ENCODE measurements at places on chromosomes 1 and 21. TPM values are rescaled to one million over a fixed set of nuclear protein-coding genes. Genes with fewer than 3 reads are reported as not detected.

The KRTAP7-1 gene
- total RNA-seq: not detected

The ATAD3B gene
- total RNA-seq: 18.3 TPM

The CNR2 gene
- not detected for total RNA-seq

The UBXN10 gene
- not detected for total RNA-seq

The FAM151A gene
- total RNA-seq: not detected

The CFHR4 gene
- not detected for total RNA-seq

The TFF1 gene
- total RNA-seq: not detected

The HSD3B1 gene
- not detected for total RNA-seq

The NKAIN1 gene
- not detected for total RNA-seq

The AADACL3 gene
- total RNA-seq: not detected

The AVPR1B gene
- not detected for total RNA-seq

The GRIK3 gene
- not detected for total RNA-seq

The ADCY10 gene
- total RNA-seq: 0.13 TPM

The SELP gene
- total RNA-seq: not detected

The RASAL2 gene
- 27.5 TPM for total RNA-seq

The OR2L5 gene
- not detected for total RNA-seq

The MAN1C1 gene
- 0.05 TPM for total RNA-seq

The RNU5D-1 gene
- total RNA-seq: not detected

The CR1 gene
- not detected for total RNA-seq

The SDHC gene
- total RNA-seq: 239 TPM

The RGS1 gene
- total RNA-seq: not detected

The CSDE1 gene
- 502 TPM for total RNA-seq

The PKN2 gene
- total RNA-seq: 34.8 TPM

The OR2AK2 gene
- total RNA-seq: not detected

The NEXN gene
- 57.8 TPM for total RNA-seq

The LCE1C gene
- not detected for total RNA-seq

The SH3BGR gene
- total RNA-seq: 1.5 TPM

The HJV gene
- total RNA-seq: not detected

The RNF186 gene
- total RNA-seq: not detected

The CHD1L gene
- total RNA-seq: 38.3 TPM

The TEKT2 gene
- not detected for total RNA-seq

The CD160 gene
- not detected for total RNA-seq

The HMCN1 gene
- 1.3 TPM for total RNA-seq

The OR2AJ1 gene
- not detected for total RNA-seq

The TMEM222 gene
- total RNA-seq: 44.5 TPM

The C1orf52 gene
- 27.4 TPM for total RNA-seq

The LRRC47 gene
- 48.1 TPM for total RNA-seq

The TRIM17 gene
- not detected for total RNA-seq

The BNIPL gene
- not detected for total RNA-seq

The IGSF9 gene
- not detected for total RNA-seq

The MYOG gene
- total RNA-seq: not detected

The SERTAD4 gene
- 4.6 TPM for total RNA-seq

The OR2T29 gene
- total RNA-seq: not detected

The GIPC2 gene
- total RNA-seq: 0.15 TPM

The LPAR3 gene
- 2.2 TPM for total RNA-seq

The SERBP1 gene
- 243 TPM for total RNA-seq

The INSRR gene
- total RNA-seq: not detected

The BTF3L4 gene
- total RNA-seq: 47.5 TPM

The OR6N1 gene
- not detected for total RNA-seq

The RASSF5 gene
- total RNA-seq: 0.83 TPM

The DMBX1 gene
- total RNA-seq: not detected

The DYNLT5 gene
- 2.2 TPM for total RNA-seq

The TM2D1 gene
- total RNA-seq: 40.0 TPM

The LAMTOR2 gene
- 55.1 TPM for total RNA-seq

The GPR25 gene
- total RNA-seq: not detected

Measured in HFFc6 (cell line).